SK-N-DZ (cell line): ENCODE measurements at places on chromosomes 6 and 20.

GRCh38 chr6:3568396-3569082 is 111.7 kb upstream of the SLC22A23 start:
- no peak for DNase-seq

DNA sequence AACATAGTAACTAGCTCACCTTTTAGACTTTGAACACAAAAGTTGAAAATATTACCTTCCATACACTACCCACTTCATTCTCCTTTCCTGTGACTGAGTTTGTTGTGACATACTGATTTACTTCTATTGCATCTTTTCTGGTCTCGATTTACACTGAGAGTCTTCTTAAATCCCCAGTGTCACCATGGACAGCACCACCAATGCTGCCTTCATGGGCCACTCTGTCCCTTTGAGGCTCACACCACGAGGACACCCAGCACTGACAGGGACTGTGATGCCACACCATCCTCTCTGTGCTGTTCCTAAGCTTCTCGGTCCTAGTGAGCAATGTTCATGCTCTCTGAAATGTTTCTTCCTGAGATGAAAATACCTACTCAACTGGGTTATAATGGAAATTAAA is 337.1 kb upstream of the IRAK1BP1 start:
- no peak for DNase-seq

- DNase-seq, result no peak
These were observed 139.2 kb downstream of the BACH2 start for GRCh38 chr6:90157441-90157840.

DNA sequence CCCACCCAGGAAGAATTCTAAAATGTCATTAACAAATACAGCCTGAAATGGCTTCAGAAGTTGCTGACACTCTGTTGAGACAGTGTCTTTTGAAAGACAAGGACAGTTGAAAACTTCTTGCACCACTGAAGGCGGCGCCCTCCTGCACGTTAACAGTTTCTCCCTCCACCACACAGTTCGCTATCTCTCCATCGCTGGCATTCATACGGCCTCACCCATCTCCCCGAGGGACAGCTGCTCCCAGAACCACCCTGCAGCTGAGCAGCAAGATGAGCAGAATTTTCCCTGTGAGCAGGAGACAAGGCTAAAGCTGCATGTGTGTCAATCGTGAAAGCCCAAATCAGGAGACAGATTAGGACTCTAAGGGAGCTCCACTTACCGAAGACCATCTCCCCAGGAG is 113.3 kb downstream of the LY86 start:
- DNase-seq, result no peak

DNA sequence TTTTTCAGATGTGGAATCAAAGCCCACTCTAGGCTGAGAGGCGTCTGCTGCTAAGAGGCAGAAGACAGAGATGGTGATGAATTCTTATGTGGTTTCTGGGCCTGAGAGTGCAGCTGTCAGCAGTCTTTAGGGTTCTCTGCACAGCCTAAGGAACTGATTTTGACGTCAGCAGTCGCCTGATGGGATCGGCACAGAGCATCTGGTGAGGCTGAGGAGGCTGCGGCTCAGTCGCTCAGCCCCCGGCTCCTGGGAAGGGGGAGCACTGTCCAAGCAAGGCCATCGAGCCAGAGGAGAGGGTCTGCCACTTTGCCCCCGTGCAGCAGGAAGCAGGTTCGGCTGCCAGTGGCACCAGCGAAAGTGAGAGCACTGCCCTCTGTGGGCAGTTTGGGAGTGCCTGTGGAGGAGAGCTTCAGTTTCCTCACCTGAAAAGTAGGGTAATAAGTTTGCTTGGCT is 92.5 kb downstream of the TCP11 start:
- peak; percentile 83 for DNase-seq

DNA sequence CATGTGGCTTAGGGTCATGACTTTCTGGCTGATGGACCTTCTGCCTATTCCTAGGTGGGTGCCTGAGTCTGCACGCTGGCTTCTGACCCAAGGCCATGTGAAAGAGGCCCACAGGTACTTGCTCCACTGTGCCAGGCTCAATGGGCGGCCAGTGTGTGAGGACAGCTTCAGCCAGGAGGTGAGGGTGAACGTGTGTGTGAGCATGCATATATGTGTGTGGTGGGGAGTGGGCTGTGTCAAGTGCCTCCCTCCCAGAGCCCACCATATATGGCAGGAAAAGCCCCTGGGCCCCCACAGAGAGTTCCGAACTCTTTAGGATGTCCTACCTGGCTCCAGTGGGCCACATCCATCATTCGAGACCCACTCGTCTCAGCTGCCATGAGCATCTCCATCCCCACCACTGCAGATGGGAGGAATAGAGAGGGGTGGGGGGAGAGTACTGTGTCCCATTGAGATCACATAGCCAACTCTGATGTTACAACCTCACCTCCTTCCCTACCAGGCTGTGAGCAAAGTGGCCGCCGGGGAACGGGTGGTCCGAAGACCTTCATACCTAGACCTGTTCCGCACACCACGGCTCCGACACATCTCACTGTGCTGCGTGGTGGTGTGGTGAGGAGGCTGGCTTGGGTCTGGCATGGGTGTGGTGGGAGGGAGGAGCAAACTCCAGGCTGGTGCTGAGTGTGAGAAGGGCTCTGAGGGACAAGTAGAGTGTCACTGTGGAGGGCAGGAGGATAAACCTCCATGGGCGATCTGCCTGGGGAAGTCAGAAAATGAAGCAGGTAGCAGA is 3.2 kb downstream of the SLC22A7 start:
- no peak for DNase-seq

DNA sequence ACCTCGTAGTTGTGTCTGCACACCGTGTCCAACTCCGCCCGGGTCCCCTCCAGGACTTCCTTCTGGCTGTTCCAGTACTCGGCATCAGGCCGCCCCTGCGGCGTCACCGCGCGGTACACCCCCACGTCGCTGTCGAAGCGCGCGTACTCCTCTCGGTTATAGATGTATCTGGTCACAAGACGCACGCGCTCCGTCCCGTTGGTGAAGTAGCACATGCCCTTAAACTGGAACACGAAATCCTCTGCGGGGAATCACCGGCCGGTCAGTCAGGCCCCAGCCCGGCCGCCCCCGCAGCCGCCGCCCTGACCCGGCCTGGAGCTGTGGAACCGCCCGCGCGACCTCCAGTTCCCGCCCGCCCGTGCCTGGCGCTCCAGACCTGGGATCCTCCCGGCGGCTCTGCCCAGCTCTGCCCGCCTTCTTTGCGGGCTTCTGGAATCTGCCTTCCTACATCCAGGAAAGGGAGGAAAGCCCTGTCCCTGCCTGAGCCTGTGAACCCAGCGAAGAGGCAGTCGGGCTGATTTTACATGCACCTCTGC is 1.6 kb downstream of the HLA-DQB1 start:
- no peak for DNase-seq

GRCh38 chr20:2171266-2171790 is 69.7 kb downstream of the STK35 start:
- DNase-seq, result no peak

DNA sequence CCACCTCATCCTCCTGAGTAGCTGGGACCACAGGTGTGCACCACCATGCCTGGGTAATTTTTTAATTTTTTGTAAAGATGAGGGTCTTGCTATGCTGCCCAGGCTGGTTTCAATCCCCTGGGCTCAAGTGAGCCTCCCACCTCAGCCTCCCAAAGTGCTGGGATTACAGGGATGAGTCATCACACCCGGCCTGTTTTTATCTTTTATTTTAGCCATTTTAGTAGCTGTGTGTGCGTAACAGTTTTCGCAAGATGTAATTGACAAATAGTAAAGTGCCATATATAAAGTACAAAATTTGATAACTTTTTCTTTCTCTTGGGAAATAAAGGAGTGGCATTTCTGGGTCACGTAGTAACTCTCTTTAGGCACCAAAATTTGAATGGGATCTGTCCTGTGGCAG is 21.4 kb downstream of the SNAI1 start:
- DNase-seq, result no peak

DNA sequence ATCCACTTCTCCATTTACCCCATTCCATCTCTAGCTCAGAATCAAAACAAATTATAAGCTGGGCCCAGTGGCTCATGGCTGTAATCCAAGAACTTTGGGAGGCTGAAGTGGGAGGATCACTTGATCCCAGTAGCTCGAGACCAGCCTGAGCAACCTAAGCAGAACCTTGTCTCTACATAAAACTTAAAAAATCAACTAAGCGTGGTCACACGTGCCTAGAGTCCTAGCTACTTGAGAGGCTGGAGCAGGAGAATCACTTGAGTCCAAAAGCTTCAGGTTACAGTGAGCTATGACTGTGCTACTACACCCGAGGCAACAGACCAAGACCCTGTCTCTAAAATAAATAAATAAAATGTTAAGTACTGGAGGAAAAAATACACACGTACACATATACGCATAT is 74.7 kb upstream of the RUNX2 start:
- no peak for DNase-seq

- no peak for DNase-seq
These were observed 166.1 kb downstream of the THBS2 start for GRCh38 chr6:169087443-169088041.

GRCh38 chr6:11012976-11013720 is 31.0 kb downstream of the ELOVL2 start:
- peak; percentile 12 for DNase-seq

DNA sequence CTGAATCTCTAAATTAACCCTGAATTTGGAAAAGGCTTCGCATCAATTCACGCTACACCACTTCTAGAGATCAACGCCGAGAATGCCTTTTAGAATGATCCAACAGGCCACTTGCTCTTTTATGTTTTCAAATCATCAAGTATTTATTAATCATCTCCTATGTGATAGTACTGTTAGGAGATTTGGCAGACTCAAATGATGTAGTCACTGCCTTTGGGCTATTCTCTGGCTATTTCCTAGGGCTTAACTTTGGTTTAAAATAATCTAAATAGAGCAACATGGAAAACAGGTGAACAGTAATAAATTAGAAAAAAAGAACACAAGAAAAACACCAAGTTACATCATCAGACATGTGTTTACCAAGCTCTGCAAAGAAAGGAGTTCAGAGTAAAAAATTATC is 140.3 kb downstream of the TENT5A start:
- DNase-seq, result no peak

DNA sequence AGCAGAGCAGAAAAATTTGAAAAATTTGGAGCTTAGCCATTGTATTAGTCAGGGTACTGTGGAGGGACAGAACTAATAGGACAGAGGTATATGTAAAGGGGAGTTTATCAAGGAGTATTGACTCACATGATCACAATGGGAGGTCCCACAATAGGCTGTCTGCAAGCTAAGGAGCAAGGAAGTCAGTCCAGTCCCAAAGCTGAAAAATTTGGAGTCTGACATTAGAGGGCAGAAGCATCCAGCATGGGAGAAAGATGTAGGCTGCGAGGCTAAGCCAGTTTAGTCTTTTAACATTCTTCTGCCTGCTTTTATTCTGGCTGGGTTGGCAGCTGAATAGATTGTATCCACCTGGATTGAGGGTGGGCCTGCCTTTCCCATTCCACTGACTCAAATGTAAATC is 82.0 kb downstream of the SMPDL3A start:
- no peak for DNase-seq

GRCh38 chr6:16511723-16512489 is 249.4 kb downstream of the ATXN1 start:
- DNase-seq, result no peak

DNA sequence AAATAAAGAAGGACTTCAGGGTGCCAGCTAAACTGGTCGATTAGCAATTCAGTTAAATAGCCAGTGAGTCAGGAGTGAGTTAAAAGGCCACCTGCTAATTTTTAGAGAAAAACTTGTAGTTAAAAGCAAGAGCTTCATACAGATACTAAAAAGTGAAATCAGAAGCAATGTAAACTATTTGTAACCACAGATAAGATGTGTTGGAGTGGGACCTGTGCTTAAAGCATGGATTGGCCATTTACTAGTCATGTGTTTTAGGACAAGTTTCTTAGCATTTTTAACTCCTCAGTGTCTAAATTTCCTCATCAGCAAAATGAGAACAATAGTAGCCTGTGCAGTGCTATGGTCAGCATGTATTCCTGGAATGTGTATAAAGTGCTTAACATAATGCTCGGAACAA is 23.8 kb upstream of the HDDC2 start:
- DNase-seq, result no peak

DNA sequence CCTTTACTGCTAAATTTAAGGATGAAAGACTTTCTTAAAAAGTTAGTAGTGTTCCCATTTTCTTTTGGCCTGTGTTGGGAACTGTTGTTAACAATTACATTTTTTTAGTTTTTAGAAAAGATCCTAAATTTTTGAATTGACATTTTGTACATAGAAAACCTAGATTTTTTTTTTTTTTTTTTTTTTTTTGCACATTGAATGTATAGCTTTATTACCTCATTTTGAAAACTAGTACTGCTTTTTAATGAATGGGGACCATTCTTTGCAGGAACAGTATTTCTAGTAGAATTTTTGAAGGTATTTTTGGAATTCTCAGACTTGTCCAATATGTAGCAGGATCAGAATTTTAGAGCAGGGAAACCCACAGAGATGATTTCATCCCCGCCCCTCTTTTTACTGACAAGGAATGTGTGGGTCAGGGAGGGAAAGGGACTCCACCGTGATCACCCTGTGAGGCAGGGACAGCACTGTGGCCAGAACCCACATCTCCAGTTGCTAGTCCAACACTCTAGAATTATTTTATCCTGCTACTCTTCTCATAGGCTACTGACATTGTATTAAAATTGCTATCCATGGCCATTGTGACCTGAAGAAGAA is 154.4 kb upstream of the SUPT3H start:
- DNase-seq, result no peak

DNA sequence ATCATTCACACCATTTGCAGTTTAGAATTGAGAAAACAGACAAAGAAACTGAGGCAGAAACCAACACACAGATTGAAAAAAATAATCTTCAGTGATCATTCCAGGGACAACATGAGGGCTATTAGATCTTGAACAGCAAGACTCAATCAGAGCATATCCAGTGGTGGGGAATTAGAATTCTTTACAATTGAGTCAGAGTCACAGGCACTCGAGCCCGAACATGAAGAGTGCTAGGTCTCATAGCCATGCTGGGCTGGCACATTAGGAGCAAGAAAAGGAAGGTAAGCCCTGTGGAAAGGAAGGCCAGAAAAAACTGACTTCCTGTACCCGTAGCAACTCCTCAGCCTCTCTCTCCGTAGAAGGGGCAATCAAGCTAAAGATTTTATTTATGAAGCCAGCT is 419.9 kb downstream of the HAO1 start:
- DNase-seq, result no peak

- no peak for DNase-seq
These were observed 1.6 kb downstream of the SIRPD start for GRCh38 chr20:1555952-1556351.

DNA sequence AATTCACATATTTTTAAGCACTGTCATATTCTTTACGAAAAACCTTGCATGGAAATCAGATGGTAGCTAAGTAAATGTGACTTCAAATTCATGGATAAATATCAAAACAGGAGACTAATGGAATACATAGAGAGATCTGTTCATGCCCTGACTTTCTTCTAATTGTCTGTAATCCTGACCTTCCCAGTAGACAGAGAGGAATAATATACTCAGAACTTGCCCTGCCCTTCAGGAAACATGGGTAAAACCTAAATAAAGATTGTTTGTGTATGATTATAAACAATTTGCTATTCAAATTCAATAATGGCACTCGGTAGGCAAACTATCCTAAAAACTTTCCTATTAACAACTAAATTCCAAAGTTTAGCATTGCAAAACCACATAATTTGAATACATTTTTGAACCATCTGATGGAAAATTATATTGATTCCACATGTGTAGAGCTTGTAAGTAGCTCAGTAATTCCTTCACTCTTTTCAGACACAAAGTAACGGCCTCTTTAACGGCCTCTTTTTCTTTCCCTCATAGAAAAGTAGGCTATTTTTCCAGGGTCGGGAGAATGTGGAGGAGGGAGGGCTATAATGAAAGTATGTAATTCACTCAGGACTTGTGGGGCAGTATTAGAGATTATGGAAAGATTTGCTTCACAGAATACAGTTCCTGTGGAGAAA is 227.6 kb downstream of the ALDH8A1 start:
- no peak for DNase-seq

- no peak for DNase-seq
These were observed 1.3 kb upstream of the FNDC11 start for GRCh38 chr20:63552481-63553249.
